ENCODE measurements at places on chromosomes 11 and 22.

GRCh38 chr22:39028281-39028680, 7.4 kb downstream of the APOBEC3D start:
- DNase-seq: no peak

DNA sequence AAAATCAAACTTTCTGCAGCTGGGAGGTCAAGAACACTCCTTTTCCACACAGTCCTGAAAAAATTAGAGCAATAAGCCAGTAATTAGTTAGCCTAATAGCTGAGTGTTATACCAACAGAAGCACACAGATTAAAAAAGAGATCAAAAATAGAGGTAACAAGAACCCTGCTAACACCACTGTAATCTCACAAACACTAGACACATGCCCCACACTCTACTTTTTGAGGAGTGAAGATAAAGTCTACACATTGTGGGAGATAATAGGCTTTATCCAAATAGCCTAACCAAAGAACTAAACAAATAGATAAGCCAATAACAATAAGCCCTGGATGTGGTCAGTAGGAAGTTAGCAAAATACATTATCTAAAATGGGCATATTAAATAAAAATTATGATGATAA, 372.7 kb upstream of the ANO5 start:
- DNase-seq: no peak

GRCh38 chr11:61747967-61748285, 4.5 kb upstream of the MYRF start:
- DNase-seq: peak; percentile 32

- no peak for DNase-seq
Observed at GRCh38 chr11:35618497-35619115, 346 bp downstream of the FJX1 start.

DNA sequence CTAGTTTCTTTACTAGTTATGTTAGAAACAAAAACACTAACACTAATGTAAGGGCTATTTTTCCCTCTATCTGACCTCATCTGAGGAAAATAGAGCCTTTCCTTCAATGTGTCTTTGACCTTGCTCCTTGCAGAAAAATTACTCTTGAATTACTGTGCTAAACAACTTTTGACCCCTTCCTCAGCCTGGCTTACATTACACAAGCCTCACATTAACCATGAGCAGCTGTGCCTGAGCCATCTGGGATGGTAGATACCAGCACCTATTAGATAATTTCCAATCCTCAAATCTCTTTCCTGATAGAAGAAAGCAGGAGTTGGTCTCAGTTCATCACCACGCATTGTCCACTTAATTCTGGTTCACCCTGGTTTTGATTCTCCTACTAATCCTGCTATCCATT, 134.4 kb upstream of the NCAM1 start:
- no peak for DNase-seq

GRCh38 chr11:87368858-87369480, 331.2 kb downstream of the TMEM135 start:
- DNase-seq: no peak

GRCh38 chr11:75778962-75779361, 10.4 kb downstream of the DGAT2 start:
- no peak for DNase-seq

GRCh38 chr22:17945888-17946648, 78.3 kb downstream of the MICAL3 start:
- no peak for DNase-seq

DNA sequence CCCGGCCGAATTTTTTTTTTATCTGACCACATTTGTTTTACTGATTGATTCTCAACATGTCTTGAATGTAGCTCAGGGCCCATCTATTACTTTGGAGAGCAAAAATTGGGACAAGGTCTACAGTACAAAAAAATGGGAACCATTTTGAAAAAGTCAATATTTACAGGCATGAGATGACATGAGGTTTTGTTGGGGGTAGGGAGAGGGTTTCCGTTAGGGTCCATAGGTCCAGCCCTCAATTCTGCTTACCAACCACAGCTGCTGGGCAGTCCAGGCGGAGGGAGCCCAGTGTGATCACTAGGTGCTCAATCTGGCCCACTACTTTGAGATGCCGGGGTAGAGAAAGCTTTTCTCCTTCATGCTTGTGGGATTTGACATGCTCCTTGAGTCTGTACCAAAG, 18.3 kb downstream of the NRIP3 start:
- DNase-seq: no peak

- peak; percentile 76 for DNase-seq
Observed at GRCh38 chr11:67648140-67648795, 2.3 kb downstream of the ACY3 start.

DNA sequence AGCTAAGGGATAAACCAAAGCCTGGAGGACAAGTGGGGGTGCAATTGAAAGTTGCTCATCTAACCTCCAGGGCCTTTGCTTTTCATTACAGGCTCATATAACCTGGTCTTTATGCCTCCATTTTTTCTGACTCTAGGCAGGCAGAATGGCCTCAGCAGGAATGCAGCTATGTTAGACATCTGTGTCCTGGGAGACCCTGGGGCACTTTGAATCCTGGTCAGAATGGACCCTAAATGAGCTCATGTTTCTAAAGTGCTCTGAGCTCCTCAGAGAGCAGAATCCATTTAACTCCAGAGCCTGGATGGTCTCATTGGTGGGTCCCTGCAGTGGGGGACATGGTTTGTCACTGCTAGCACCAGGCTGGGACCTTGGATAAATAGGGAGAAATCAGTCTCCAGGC, 177.3 kb downstream of the KIRREL3 start:
- no peak for DNase-seq

DNA sequence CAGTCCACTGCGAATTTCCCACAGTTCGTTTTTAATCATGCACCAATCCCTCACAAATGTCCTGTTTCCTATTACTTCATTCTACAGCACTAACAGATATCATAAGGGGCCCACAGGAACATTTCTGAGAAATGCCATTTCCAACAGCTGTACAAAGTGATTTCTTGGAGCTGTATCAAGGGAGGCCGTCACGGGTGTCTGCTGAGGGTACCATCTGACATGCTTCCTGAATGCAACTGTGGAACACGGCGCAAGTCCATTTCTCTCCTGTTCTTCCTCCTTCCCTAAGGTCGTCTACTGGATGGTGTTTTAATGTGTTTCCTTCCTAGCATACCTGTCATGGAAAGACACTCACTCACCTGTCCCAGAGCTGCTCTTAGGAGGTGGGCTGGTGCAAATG, 320.7 kb downstream of the LARGE1 start:
- DNase-seq: no peak

- DNase-seq: no peak
Observed at GRCh38 chr11:22049276-22049675, 143.6 kb upstream of the ANO5 start.
